ENCODE measurements at places on chromosomes 6 and 20.
A peak's percentile ranks its signal among the peaks of the same experiment; 100 is the strongest.

DNA sequence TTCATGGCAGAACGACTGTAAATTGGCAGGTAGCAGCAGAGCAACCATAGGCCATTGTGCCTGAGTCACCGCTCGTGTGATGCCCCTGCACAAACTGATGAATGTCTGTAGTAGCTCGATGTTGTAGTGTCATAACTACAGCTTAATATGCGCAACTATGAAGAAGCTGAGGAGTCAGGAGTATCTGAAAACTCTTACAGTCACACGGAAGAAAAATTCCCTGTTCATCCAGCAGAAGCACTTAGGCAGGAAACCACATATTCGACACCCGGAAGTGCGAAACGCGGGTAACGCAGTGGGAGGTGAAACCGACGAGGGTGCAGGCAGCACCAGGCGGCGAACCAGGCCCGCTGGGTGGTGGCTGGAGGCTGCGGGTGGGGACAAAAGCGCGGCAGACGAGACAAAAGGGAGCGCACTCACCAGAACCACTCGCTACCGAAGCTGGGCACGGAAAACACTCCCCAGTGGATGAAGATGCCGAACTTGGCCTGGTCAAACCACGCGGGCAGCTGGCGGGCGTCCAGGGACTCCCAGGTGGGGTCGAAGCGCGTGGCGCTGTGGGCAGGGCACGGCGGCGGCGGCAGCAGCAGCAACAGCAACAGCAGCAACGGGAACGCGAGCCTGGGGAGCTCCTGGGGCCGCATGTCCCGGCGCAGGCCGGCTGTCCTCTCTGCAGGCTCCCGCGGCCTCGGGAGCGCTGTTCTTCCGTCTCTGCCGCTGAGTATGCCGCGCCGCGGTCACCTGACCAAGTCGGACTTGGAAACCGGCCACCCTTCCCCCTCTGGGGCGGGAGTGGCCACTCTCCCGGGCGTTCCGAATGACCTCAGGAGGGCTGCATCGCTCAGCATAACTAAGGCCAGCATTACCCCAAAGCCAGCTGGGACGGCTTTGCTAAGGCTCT is at the start of gene FUCA2:
Gene FUCA2 (minus strand): TSS at position 730 of the 901 bp plus-strand sequence. CDS start 86 bp downstream, at position 644.
- peak; percentile 26 for DNase-seq

- no peak for DNase-seq
These were observed 58.7 kb downstream of the BANF2 start for GRCh38 chr20:17758512-17758911.

DNA sequence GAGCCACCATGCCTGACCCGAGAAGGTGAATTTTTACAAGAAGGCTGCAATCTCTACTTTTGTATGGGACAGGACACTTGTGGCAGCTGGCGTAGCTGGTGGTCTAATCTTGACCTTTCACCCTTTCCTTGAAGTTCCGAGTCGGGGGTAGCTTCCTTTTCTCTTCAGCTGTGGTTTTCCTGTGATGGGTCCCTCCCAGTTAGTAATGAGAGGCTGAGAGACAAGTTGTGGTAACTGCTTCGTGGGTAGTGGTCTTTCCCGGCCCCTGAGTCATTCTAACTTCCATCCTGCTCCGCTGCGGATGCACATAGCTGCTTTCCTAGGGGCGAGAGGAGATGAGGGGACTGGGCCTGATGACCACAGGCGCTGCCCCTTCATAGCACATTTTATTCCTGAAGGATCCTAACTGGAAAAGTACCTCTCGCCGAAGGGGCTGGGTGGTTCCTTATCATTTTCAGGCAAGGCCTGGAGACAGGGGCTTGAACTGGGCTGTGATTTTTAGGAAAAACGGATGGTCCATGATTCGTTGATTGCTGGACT is 3.1 kb downstream of the SYNJ2 start:
- DNase-seq, result no peak

DNA sequence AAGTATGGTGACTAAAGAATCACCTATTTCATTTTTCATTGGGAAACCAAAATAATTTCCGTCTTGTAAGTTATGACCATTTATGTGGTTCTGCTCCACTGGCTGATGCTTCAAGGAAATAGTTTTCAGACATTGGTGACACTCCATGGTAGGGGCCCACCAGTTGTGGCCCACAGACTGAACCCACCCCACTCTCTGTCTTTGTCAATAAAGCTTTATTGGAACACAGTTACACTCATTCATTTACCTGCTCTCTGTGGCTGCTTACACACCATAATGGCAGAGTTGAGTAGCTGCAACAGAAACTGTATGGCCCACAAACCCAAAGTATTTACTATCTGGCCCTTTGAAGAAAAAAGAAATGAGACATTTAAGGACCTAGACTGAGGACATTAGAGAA is 78.5 kb downstream of the TBC1D7 start:
- no peak for DNase-seq

- DNase-seq, result no peak
These were observed 25.6 kb downstream of the WRNIP1 start for GRCh38 chr6:2790588-2791449.

DNA sequence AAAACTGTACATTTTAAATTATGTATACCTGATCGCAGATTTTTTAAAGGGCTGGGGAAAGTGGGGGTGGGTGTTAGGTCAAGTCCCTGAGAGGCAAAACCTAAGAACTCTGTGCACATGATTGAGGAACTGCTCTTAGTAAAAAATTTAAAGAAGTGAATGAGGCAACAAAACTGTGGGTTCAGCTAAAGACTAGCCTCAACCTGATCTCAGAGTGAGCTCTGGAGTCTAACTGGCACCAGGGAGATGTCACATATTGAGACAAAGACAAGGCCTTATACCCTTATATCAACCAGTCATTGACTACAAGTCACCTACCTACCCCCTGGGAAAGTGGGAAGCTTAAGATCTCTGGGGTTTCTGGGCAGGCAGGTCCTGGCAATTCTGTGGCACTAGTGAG is 27.4 kb upstream of the RUNX2 start:
- no peak for DNase-seq

DNA sequence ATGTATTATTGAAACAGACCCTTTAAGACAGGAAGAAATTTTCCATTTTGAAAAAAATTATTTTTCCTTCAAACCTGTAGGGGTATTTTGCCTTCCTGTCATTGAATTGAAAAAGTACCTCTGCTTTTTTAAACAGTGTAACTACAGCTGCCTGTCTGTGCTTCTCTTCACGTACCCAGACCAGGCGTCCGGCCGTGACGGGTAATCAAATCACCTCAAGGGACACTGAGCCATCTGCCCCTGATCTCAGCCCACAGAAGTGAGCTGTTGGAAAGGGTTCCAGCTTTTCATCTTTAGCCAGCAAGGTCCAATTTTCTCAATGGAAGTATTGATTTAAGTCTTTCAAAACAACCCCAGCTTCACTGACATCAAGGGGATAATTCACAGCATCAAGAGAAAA is 58.0 kb downstream of the SLC35D3 start:
- no peak for DNase-seq

DNA sequence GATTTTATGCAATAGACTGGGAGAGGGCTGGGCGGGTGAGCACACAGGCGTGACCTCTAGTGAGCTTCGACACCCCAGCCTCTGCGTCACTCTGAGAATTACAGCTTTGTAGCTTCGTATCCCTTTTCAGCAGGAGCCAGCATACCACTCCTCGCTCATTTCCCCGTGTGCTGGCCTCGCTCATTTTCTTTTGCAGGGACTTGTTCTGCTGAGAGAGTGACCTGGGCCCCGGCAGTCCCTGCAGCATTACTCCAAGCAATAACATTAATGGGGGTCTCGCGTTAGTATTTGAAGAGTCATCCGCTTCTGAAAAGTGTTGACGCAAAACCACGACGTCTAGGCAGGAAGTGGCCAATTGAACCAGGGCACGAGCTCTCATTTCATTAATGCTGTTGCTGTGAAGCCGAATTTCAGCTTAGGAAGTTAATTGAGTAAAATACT is 193.7 kb downstream of the QKI start:
- no peak for DNase-seq

GRCh38 chr6:139927236-139927635 is 552.8 kb upstream of the CITED2 start:
- no peak for DNase-seq

- DNase-seq, result no peak
These were observed 4.1 kb downstream of the CCDC170 start for GRCh38 chr6:151497905-151498304.

- no peak for DNase-seq
These were observed 199.6 kb downstream of the GMPR start for GRCh38 chr6:16437984-16438383.

GRCh38 chr6:127510876-127511275 is 8.3 kb downstream of the MTCL3 start:
- DNase-seq, result no peak

DNA sequence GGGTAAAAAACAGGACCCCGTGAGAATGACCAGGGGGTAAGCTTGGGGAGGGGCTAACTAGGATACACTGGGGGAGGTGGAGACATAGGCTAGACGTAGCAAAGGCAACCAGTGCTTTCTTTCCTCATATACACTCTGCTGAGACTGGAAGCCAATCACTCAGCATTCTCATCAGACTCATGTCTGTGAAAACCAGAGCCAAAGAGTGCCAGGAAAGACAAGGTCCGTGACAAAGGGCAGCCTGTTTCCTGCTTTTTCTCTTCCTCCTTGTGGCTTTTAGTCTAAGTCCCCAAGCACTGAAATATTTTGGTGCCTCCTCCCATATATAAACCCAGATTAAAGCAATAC is 97.9 kb upstream of the NEDD9 start:
- no peak for DNase-seq

GRCh38 chr20:5150226-5151076 is 23.6 kb downstream of the CDS2 start:
- no peak for DNase-seq

Measured in activated CD4-positive, CD25-positive, alpha-beta regulatory T cell (primary cell).